Natural killer cell treated with Interleukin-12 subunit alpha and Interleukin-12 subunit beta and Interleukin-15 and Interleukin-18, amount 100 ng/mL, for 72 hours (primary cell): ENCODE measurements at places on chromosomes 11 and 22. TPM values are rescaled to one million over a fixed set of nuclear protein-coding genes. Genes with fewer than 3 reads are reported as not detected.
A peak's percentile ranks its signal among the peaks of the same experiment; 100 is the strongest.

Gene APOL3
- total RNA-seq = 169 TPM

GRCh38 chr11:57746920-57747319 lies 4.7 kb downstream of the BTBD18 start:
- H3K27ac ChIP-seq = peak overlapping the region; percentile 59
- peaks cover 7% of the 10 kb centered on the region for H3K36me3 ChIP-seq
- no peak overlapping the region for H3K4me3 ChIP-seq

- no peaks in the 10 kb centered on the region for H3K27me3 ChIP-seq
- H3K4me3 ChIP-seq = no peak overlapping the region
- no peaks in the 10 kb centered on the region for H3K4me1 ChIP-seq
- no peak for DNase-seq
- no peak overlapping the region for H3K27ac ChIP-seq
These were observed 101.4 kb upstream of the MTNR1B start for GRCh38 chr11:92867913-92868619.

Gene IGLL1
- not detected for total RNA-seq

- no peak overlapping the region for H3K4me3 ChIP-seq
- H3K27ac ChIP-seq = no peak overlapping the region
- H3K36me3 ChIP-seq = peaks cover 6% of the 10 kb centered on the region
These were observed 46.2 kb downstream of the FAM168A start for GRCh38 chr11:73551677-73552076.

DNA sequence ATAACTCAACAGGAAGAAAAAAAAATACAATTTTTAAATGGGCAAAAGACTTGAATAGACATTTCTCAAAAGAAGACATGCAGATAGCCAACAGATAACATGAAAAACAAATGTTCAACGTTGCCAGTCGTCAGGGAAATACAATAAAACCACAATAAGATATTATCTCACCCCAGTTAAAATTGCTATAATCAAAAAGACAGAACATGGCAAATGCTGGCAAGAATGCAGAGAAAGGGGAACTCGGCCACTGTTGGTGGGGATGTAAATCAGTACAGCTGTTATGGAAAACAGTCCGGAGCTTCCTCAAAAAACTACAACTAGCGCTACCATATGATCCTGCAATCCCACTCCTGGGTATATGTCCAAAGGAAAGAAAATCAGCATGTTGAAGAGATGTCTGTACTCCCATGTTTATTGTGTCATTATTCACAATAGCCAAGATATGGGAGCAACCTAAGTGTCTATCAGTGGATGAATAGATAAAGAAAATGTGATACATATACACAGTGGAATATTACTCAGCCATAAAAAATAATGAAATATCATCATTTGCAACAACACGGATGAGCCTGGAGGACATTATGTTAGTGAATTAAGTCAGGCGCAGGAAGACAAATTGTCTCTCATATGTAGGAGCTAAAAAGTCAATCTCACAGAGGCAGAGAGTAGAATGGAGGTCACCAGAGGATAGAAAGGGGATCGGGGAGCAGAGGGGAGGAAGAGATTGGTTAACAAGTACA lies 12.2 kb upstream of the CYTH4 start:
- H3K27me3 ChIP-seq = no peaks in the 10 kb centered on the region
- no peak for DNase-seq
- H3K27ac ChIP-seq = peak overlapping the region; percentile 9
- H3K4me1 ChIP-seq = peaks cover 45% of the 10 kb centered on the region

Gene GGT5
- total RNA-seq = 0.42 TPM

Gene TMEM191C
- 3.5 TPM for total RNA-seq

Gene SMIM35
- not detected for total RNA-seq

DNA sequence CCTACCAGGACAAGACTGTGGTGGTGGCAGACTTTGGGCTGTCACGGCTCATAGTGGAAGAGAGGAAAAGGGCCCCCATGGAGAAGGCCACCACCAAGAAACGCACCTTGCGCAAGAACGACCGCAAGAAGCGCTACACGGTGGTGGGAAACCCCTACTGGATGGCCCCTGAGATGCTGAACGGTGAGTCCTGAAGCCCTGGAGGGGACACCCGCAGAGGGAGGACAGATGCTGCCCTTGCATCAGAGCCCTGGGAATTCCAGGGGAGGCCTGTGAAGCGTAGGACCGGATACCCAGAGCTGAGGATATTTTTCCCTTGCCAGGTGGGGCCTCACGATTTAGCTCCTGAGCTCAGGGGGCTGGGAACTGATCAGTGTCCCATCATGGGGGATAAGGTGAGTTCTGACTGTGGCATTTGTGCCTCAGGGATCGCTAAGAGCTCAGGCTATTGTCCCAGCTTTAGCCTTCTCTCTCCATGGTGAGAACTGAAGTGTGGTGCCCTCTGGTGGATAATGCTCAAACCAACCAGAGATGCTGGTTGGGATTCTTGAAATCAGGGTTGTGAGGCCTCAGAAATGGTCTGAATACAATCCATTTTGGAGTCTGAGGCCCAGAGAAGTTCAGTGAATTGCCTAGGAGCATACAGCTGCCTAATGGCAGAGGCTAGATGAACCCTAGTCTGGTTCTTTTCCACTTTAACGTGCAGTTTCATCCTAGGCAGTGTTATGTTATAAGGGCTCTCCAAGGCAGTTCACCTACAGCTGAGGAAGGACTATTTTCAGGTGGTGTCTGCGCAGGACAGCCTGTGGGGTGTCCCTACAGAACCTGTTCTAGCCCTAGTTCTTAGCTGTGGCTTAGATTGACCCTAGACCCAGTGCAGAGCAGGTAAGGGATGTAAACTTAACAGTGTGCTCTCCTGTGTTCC lies 19.5 kb downstream of the PIK3IP1 start:
- H3K4me1 ChIP-seq = peaks cover 49% of the 10 kb centered on the region
- H3K36me3 ChIP-seq = peaks cover 20% of the 10 kb centered on the region

Gene SESN3
- total RNA-seq = 0.55 TPM

GRCh38 chr11:61049063-61049377 lies 53.3 kb upstream of the CD5 start:
- no peak overlapping the region for H3K4me3 ChIP-seq
- H3K36me3 ChIP-seq = no peaks in the 10 kb centered on the region
- H3K27me3 ChIP-seq = peaks cover 8% of the 10 kb centered on the region
- DNase-seq = no peak
- no peaks in the 10 kb centered on the region for H3K4me1 ChIP-seq

Gene YPEL4
- not detected for total RNA-seq

GRCh38 chr11:104968355-104968855 lies at the start of gene CASP4:
Gene CASP4 (minus strand): TSS chr11:104968574. CDS start chr11:104968525, 49 bp downstream.
- peaks cover 57% of the 10 kb centered on the region for H3K4me1 ChIP-seq
- H3K27me3 ChIP-seq = no peaks in the 10 kb centered on the region
- H3K36me3 ChIP-seq = peaks cover 48% of the 10 kb centered on the region
- H3K27ac ChIP-seq = peak within 1 kb of the TSS; percentile 95

GRCh38 chr11:33643167-33643824 lies 57.3 kb downstream of the C11orf91 start:
- DNase-seq = no peak
- no peaks in the 10 kb centered on the region for H3K36me3 ChIP-seq

DNA sequence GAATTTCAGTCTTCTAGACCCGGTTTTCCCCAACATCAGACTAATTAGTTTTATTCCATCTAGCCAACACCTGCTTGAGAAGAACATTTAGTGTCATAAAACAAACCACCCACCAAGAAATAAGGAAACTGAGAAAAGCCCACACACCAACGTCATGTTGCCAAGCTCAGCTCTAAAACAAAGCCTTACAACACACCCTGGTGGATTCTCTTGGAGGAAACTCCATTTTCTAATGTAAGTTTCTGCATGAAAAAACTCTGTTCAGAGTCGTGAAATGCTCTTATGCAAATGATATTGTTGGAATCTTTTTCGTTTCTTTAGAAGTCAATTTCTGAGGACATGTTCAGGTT lies 105.0 kb upstream of the RAG2 start:
- H3K4me3 ChIP-seq = no peak overlapping the region
- H3K27ac ChIP-seq = no peak overlapping the region

DNA sequence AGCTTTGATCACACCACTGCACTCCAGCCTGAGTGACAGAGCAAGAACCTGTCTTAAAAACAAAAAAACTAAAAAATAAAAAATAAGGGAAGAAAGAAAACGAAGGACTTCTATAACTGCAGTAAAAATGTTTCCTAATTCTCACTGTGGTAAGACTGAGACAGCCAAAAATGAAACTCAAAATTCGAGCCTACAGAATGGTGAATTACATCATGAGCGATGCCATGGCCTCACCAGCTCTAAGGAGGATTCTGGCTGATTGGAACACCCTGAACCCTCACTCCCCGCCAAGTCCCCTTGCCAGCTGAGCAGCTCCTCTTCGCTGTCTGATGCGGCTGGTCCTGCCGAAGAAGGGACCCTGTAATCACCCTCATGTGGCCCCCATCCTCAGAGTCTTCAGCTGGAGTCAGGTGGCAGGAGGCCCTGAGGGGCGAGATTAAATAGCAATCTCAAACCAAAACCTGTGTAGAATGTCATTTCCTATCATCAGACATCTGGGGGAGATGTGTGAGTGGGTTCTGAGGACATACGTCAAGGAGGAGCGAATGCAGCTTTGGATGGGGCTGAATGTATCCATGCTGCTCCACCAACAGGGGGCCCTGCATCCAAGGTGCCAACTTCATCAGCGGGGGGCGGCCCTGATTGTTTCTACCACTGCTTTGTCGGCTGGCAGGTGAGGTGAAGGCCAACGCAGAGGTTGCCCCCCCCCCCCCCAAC lies 29.2 kb downstream of the PDGFB start:
- H3K27ac ChIP-seq = no peak overlapping the region
- no peak overlapping the region for H3K4me3 ChIP-seq
- peaks cover 6% of the 10 kb centered on the region for H3K36me3 ChIP-seq

DNA sequence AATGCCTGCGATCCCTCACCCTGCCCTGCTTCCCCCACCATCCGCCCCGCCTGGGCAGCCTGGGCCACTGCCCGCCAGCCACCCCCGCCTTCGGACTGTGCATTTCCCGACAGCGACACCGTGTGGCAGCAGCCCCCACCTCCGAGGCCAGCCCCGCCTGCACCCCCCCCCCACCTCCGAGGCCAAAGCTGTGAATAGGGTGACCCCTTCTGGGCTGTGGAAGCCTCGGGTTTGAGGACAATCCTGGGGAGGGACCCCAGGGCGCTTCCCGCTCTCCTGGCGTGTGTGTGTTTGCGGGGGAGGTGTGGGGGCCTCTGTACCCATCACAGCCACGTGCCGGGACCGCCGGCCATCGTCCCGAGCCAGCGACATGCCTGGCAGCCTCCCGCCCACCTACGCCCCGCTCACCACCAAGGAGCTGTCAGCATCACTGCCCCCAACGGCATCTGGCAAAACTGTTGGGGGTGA lies 33.8 kb upstream of the PPARA start:
- no peak overlapping the region for H3K4me3 ChIP-seq
- H3K27ac ChIP-seq = no peak overlapping the region
- H3K36me3 ChIP-seq = no peaks in the 10 kb centered on the region
- H3K27me3 ChIP-seq = no peaks in the 10 kb centered on the region
- peak; percentile 90 for DNase-seq
- no peaks in the 10 kb centered on the region for H3K4me1 ChIP-seq

DNA sequence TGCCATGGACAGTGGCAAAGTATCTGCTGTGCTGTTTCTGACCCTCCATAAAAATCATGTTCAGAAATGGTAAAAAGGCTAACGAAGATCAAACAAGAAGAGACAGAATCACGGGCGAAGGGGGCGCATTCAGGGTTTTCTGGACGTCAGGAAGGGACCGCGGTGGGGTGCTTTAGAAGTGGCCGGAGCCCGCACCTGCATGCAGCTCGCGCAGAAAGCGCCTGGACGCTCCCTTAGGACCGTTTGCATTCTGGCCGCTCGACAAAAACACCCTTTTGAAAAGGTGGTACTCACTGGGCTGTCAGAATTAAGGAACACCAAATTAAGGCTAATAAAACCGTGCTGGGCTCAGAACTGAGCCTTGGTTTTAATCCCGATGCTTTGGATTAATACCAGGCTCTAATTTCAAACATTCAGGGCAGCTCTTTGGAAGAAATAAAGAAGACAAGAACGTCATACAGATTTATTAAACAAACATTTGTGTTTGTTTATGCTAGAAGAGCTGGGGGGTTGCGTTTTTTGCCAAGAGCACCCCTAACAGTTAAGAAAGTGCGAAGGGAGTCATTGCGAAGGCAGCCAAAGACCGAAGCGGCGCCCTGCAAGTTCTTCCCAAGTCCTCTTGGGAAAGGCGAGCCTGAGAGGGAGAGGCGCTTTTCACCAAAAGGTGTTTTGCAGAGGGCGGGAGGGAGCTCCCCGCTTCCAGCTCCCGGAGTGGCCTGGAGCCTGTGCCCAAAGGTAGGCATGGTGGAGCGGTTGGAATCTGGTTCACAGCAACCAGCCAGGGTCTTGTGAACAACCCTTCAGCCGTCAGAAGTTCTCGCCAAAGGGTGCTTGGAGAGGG lies 47.7 kb upstream of the DBX1 start:
- DNase-seq = no peak
- no peak overlapping the region for H3K4me3 ChIP-seq
- no peaks in the 10 kb centered on the region for H3K36me3 ChIP-seq
- H3K27me3 ChIP-seq = peaks cover 30% of the 10 kb centered on the region

DNA sequence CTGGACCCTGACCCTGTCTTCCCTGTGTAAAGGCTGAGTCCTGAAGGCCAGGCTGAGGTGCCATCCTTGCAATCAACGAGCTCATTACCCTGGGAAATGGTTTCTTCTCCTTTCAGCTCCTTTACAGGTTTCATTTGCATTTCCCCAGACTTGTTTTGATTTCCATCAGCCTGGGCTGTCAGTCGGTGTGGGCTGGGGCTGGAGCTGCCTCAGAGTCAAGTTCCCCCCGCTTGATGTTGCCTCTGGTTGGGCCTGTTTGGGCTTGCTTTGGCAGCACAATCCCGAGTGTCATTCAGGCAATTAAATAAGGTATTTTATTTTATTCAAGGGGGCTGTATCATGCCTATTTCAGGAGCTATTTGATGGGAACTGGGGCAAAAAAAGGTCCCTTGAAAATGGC lies 424.9 kb downstream of the INSC start:
- no peak overlapping the region for H3K4me3 ChIP-seq
- no peaks in the 10 kb centered on the region for H3K36me3 ChIP-seq
- no peak overlapping the region for H3K27ac ChIP-seq
- H3K4me1 ChIP-seq = no peaks in the 10 kb centered on the region
- H3K27me3 ChIP-seq = no peaks in the 10 kb centered on the region

- no peaks in the 10 kb centered on the region for H3K36me3 ChIP-seq
- no peak for DNase-seq
- peaks cover 10% of the 10 kb centered on the region for H3K4me1 ChIP-seq
- H3K27me3 ChIP-seq = no peaks in the 10 kb centered on the region
- H3K27ac ChIP-seq = no peak overlapping the region
These were observed 20.9 kb downstream of the ARHGAP1 start for GRCh38 chr11:46679241-46680163.
